ENCODE measurements at places on chromosomes 11 and 22. TPM values are rescaled to one million over a fixed set of nuclear protein-coding genes. Genes with fewer than 3 reads are reported as not detected.

- H3K4me1 ChIP-seq, result peaks cover 47% of the 10 kb centered on the region
- peak overlapping the region; percentile 76 for H3K4me3 ChIP-seq
- H3K36me3 ChIP-seq, result peaks cover 37% of the 10 kb centered on the region
- no peaks in the 10 kb centered on the region for H3K27me3 ChIP-seq
These were observed 3.0 kb downstream of the SLC3A2 start for GRCh38 chr11:62883673-62884072.

- H3K27me3 ChIP-seq, result no peaks in the 10 kb centered on the region
- H3K4me3 ChIP-seq, result no peak overlapping the region
- H3K27ac ChIP-seq, result no peak overlapping the region
- H3K36me3 ChIP-seq, result no peaks in the 10 kb centered on the region
These were observed 104.7 kb downstream of the NAV2 start for GRCh38 chr11:19817265-19817851.

Gene NCAM1
- 0.18 TPM for total RNA-seq

GRCh38 chr11:46285173-46285572, 7.7 kb downstream of the CREB3L1 start:
- no peaks in the 10 kb centered on the region for H3K36me3 ChIP-seq
- DNase-seq, result no peak
- no peak overlapping the region for H3K27ac ChIP-seq
- no peak overlapping the region for H3K4me3 ChIP-seq
- H3K4me1 ChIP-seq, result peaks cover 5% of the 10 kb centered on the region
- H3K27me3 ChIP-seq, result no peaks in the 10 kb centered on the region

Gene FGF3
- not detected for total RNA-seq

Gene RTCB
- total RNA-seq, result 55.9 TPM

DNA sequence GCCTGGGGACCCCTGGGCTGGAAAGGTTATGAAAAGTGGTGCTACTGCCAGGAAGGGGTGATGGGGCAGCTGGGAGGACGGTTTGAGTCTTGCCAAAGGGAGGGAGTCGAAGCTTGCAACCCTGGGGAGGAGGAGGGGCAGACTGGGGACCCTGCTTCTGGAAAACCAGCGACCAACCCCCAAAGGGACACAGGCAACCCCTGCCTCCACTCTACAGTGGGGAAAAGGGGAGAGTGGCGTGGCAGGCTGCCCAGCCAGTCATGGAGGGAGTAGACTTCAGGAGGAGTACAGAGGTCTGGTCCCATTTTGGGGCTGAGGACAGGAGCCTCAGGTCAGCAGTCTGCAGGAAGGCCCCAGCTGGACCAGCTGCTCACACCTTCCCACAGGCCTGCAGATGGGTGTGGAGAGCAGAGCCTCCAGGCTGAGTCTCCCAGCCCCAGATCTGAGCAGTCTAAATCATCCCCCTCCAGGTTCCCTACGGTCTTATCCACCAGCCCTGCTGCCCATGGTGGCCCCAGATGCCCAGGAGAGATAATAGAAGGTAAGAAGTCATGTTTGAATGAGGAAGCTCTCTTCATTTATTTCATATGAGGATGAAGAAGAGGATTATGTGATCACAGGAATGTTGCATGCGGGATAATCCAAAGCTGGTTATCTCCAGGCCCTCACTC, 3.3 kb downstream of the DDT start:
- no peaks in the 10 kb centered on the region for H3K27me3 ChIP-seq
- H3K27ac ChIP-seq, result no peak overlapping the region
- no peaks in the 10 kb centered on the region for H3K4me1 ChIP-seq
- no peak for DNase-seq
- H3K36me3 ChIP-seq, result no peaks in the 10 kb centered on the region

DNA sequence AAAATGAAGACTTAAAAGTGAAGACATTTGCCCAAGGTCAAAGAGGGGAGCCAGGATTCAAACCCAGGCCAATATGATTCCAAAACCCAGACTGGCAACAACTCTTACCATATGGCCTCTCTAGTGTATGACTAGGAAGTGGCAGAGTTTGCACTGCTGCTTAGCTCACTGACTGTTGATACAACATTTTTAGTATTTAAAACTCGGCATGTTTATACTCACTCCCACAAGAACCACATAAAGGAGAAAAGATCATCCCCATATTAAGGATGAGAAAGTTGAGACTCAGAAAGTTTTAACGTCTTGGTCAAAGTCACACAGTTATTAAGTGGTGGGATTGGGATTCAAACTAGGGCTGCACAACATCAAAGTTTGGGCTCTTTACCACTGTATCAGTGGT, 81.7 kb downstream of the CCDC34 start:
- H3K4me3 ChIP-seq, result no peak overlapping the region
- H3K27ac ChIP-seq, result peak overlapping the region; percentile 91
- H3K27me3 ChIP-seq, result no peaks in the 10 kb centered on the region

Gene CCDC81
- total RNA-seq, result 0.49 TPM

DNA sequence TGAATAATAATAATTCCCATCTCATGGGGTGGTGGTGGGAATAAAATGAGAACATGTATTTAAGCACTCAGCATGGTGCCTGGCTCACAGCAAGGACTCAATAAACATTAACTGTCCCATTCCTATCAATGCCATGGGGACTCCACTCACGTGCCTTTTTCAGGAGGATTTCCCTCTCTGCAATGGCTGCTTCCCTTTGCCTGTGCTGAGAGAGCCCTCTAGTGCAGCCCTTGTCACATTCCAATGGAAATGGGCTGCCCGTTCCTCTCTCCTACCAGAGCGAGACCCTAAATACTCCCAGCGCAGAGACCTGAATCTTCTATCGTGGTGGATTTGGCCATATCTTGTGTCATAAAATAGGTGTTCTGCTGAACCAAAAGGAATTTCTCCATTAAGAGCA, 621.5 kb upstream of the B3GAT1 start:
- H3K27me3 ChIP-seq, result no peaks in the 10 kb centered on the region
- no peaks in the 10 kb centered on the region for H3K36me3 ChIP-seq
- no peak overlapping the region for H3K4me3 ChIP-seq
- DNase-seq, result no peak
- no peak overlapping the region for H3K27ac ChIP-seq
- H3K4me1 ChIP-seq, result no peaks in the 10 kb centered on the region

GRCh38 chr11:45811109-45811435, 6.1 kb downstream of the SLC35C1 start:
- no peak overlapping the region for H3K4me3 ChIP-seq
- no peaks in the 10 kb centered on the region for H3K27me3 ChIP-seq
- no peak overlapping the region for H3K27ac ChIP-seq
- no peaks in the 10 kb centered on the region for H3K36me3 ChIP-seq
- no peak for DNase-seq
- peaks cover 17% of the 10 kb centered on the region for H3K4me1 ChIP-seq

DNA sequence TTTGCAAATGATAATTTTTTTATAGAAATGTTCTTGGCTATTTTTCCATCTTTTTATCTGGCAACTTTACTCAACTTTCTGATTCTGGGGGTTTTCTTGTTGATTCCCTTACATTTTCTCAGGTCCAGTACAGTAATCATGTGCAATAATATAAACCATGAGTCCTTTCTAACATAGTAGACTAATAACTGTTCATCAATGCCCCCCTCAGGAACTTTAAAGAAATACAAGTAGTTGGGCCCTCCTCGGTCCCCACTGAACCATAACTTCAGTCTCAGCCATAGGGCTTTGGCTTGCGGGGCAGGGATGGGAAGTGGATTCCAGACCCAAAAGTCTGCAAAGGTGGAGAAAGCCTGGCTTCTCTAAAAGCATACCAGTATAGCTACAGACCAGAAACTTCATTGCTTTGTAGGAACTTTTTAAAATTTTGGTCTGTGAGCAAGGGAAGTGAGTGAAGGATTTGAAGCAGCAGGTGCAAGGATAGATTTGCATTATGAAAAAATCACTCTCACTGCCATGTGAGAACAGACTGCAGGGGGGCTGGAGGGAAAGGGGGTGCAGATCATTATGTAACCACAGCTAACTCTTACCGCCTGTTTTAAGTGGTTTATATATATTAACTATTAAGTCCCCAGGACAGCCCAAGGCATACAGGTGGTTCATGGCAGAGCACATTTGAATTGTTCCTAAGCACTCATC, 10.4 kb upstream of the TUB start:
- no peak overlapping the region for H3K27ac ChIP-seq
- no peak overlapping the region for H3K4me3 ChIP-seq
- H3K4me1 ChIP-seq, result no peaks in the 10 kb centered on the region
- no peaks in the 10 kb centered on the region for H3K36me3 ChIP-seq
- DNase-seq, result no peak

GRCh38 chr11:115153731-115154354, 350.4 kb downstream of the CADM1 start:
- no peak overlapping the region for H3K27ac ChIP-seq
- H3K4me1 ChIP-seq, result no peaks in the 10 kb centered on the region
- DNase-seq, result no peak
- no peaks in the 10 kb centered on the region for H3K27me3 ChIP-seq

Gene CCDC82
- 25.3 TPM for total RNA-seq
